Occipital lobe (tissue), 3 donors: ENCODE measurements at places on chromosomes 4 and X. TPM values are rescaled to one million over a fixed set of nuclear protein-coding genes. Genes with fewer than 3 reads are reported as not detected.

DNA sequence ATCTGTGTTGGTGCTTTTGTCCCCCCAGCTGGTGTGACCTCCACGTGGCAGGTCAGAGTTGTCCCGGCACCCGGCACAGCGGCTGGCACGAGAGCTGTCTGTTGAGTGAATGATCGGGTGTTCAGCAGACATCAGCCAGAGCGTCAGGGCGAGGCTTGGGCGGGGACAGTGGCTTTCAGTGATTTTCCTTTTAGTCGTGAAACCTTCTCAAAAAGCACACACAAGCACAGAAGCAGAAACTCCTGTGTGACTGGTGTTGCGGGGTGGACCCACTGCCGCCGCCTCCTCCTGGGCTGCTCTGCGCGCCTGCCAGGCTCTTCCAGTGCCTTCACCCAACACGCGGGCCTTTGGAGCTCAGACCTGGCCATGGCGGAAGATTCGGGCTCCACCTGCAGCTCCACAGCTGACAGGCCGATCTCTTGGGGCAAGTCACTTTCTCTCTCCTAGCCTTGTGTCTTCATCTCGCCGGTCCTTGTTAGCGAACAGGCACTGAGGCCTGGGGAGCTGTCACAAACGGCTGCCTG lies 51.4 kb upstream of the HGFAC start:
- no peak for DNase-seq

Gene PAGE5
- total RNA-seq, result not detected

GRCh38 chr4:76028350-76028765 lies 5.1 kb upstream of the CXCL10 start:
- no peak for DNase-seq

- peak; percentile 42 for DNase-seq
Observed at GRCh38 chr4:112704991-112705845, 68.3 kb downstream of the LARP7 start.

Gene TIGD2
- total RNA-seq, result 15.1 TPM

GRCh38 chrX:139905743-139906142 lies 27.1 kb downstream of the ATP11C start:
- DNase-seq, result no peak

Gene VSIG4
- total RNA-seq, result 22.6 TPM

DNA sequence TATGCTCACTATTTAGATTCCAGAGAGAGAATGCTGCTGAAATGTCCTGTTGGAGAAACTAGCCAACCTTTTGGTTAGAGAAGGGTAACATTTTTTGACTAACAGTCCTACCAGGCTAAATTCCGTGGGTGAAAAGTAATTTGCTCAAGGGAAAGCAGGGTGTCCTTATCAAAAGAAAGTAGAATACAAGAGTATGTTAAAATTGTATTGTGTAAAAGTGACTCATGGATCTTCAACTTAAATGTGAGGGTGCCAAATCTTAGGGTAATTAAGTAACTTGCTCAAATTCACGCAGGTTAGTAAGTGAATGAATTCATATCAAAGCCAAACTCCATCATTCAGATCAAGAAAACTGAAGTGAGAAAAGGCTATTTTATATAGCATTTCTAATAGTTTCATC lies 81.7 kb downstream of the PCDH7 start:
- no peak for DNase-seq

DNA sequence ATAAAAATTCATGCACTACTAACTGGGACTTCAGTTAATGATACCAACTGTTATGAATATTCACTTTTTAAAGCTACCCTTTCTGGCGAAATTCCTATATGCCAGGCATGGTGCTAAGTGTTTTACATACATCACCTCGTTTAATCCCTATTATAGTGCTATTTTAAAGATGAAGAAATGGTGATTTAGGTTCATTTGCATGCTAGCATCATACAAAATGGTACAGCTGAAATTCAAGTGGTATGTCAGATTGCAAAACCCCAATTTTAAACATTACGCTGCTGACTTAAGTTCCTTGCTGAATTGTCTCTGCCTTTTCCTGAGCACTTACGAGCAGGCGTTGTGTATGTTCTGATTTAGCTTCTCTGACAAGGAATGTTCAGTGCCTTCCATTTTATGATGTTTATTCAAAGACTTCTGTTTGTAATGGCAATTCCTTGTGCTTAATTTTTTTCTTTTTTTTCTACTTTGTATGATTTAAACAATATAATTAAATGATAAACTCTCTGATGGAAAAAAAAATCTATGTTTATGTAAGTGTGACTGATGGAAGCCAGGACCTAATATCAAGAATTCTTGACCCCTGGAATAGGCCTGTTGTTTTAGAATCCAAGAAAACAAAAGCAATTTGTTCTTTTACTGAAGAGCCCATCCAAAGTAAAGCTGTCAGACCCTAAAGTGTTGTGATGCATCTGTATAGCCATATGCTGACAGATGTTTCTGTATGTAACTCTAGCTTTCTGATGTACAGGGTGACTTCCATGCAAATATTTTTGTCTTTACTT lies 148.1 kb downstream of the PCDH7 start:
- DNase-seq, result no peak

GRCh38 chr4:147942729-147943128 lies 210.8 kb downstream of the ARHGAP10 start:
- DNase-seq, result no peak

DNA sequence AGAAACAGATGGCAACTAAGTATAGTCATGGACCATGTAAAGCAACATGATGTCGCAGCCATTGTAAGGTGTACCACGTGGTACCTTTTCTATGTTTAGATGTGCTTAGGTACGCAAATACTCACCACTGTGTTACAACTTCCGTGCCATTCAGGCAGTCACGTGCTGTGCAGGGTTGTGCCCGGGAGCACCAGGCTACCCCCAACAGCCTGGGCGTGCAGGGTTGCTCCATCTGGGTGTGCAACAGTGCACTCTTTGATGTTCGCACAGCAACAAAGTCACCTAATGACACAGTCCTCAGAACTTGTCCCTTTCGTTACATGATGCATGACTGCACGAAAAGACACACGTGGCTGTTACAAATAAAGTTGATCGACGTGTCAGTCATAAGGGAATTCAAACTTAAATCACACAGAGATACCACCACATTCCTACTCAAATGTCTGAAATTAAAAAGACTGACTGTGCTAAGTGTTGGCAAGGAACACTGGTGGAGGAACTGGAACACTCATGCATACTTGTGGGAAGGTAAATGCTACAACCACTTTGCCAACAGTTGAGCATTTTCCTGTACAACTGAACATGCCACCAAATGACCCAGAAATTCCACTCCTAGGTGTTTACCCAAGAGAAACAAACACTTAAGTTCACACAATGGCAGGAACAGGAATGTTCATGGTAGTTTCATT lies 24.3 kb downstream of the CPLX1 start:
- no peak for DNase-seq

- no peak for DNase-seq
Observed at GRCh38 chr4:66544281-66544680, 874.0 kb upstream of the EPHA5 start.

Gene GUCY1A1
- total RNA-seq, result 136 TPM

GRCh38 chr4:2362266-2363055 lies 56.0 kb downstream of the ZFYVE28 start:
- DNase-seq, result no peak

Gene ARHGEF38
- 0.62 TPM for total RNA-seq

GRCh38 chr4:37561196-37561802 lies 124.9 kb downstream of the RELL1 start:
- no peak for DNase-seq

Gene NDUFB11
- total RNA-seq, result 50.4 TPM

DNA sequence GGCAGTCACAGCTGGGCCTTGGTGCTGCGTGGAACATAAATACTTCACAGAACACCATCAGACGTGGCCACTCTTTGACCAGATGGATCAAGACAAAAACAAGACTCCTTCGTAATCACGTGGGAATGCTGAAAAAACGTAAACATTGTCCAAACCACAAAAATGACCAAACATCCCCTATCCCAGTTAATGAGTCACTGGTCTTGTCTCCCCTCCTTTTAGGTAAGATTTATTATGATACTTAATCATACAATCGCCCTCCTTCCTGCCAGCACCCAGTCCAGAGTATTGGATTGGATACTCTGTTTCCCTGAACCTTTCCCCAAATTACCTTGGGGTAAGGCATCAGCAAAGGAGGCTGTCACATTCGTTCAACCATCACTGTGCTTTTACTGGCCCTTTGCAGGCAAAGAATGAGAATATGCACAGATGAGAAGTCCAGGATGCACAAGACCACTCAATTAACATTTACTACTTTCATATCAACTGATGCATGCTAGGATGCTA lies 601 bp upstream of the TCEANC start:
- no peak for DNase-seq

- DNase-seq, result no peak
Observed at GRCh38 chrX:3094261-3094660, 53.0 kb downstream of the ARSF start.

DNA sequence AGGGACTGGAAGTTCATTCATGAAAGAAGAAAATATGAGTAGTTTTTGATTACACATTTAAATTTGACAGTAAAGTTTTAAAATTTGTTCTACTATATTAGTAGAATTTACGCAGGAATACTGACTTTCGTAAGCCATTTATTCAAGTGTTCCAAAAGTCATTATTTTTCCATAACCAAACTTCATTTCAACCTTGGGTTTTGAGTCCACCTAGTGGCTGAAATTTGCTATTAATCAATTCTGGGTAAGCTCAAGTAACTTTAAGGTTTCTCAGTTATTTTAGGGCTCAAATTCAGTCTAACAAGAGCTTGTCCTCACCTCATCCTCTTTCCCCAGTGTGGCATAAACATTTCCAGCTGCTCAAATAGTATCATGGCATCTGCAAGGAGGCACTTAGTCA lies 175.4 kb downstream of the SH3BGRL start:
- DNase-seq, result no peak

GRCh38 chr4:164803702-164804101 lies 49.8 kb downstream of the SMIM31 start:
- DNase-seq, result no peak

DNA sequence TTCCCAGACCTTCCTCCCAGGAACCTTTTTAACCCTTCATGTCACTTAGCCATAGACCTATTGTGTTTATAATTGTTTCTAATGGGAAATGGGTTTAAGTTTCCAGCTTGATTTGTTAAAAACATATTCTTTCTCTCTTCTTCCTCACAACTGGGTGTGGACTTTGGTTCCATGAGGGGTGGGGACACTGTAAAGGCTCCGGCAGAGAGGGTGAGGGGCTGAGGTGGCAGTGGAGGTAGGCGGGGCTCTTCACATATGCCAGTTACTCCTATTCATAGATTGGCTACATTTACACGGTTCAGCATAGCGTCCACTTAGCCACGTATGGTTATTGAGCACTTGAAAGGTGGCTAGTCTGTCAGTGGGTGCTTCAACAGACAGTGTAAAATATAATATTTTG lies 7.8 kb downstream of the INTS6L start:
- DNase-seq, result no peak

DNA sequence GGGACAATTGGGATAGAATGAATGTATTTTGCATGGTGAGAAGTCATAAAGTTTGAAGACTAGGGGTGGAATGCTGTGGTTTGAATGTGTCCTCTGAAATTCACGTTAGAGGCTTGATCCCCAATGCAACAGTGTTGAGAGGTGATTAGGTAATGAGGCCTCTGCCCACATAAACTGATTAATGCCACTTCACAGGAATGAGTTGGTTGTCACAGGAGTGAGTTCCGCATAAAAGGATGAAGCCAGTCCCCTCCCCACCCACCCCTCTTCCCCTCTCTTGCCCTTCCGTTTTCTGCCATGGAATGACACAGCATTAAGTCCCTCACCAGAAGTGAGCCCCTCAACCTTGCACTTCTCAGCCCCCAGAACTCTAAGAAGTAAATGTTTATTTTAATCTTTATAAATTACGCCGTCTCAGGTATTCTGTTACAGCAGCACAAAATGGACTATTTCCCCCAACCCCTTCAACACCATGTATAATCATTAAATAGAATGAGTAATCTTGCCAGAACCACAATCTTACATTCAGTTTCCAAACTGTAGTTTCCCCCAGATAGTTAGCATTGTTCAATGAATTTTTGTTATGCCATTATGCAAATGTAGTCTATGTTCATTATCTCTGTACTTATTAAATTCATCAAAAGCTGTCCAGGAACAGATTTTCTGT lies 5.5 kb upstream of the MMAA start:
- DNase-seq, result no peak

Gene FDCSP
- total RNA-seq, result not detected

DNA sequence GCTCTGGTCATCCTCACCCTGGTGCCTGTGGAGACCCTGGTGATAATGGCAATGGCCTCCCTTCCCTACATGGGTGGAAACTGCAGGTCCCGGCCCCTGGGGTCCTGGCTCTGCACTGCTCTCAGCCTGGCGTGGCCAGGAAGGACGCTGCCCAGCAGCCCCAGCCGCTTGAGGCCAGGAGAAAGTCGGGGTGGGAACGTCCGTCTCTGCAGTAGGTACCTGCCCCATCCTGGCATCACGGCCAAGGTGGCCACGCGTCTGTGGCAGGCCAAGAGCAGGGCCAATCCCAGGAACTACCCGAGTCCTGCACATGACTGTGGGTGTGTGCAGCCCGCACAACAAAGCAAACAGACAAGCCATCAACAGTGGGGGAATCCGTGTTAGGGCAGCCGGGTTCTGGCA lies 33.8 kb downstream of the FGFRL1 start:
- no peak for DNase-seq

- no peak for DNase-seq
Observed at GRCh38 chr4:165540206-165540830, 161.5 kb downstream of the CPE start.

- DNase-seq, result no peak
Observed at GRCh38 chr4:151561551-151562256, 152.7 kb downstream of the FHIP1A start.

DNA sequence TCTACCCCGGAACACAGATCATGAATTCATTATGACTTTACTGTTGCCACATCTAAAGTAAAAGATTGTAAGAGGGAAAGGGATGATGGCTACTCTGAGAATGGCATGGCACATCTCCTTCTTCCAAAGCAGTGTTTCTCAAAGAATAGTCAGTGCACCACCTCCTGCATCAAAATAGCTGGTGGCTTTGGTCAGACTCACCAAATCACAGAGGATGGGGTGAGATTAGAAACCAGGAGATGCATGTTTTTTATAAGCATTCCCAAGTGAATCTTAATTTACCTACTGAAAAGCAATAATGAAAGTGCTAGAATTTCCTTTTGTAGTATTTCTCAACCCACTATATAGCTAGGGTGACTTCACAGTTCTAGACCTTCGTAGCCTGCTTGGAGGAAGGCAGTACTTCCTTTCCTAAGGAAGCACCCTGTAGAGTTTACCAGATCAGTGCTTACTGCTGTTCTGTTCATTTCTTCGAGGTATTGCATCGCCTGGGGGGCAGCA lies 340.8 kb upstream of the KLF3 start:
- DNase-seq, result no peak

Gene UGT2A1
- not detected for total RNA-seq

Gene GAR1
- 3.6 TPM for total RNA-seq

DNA sequence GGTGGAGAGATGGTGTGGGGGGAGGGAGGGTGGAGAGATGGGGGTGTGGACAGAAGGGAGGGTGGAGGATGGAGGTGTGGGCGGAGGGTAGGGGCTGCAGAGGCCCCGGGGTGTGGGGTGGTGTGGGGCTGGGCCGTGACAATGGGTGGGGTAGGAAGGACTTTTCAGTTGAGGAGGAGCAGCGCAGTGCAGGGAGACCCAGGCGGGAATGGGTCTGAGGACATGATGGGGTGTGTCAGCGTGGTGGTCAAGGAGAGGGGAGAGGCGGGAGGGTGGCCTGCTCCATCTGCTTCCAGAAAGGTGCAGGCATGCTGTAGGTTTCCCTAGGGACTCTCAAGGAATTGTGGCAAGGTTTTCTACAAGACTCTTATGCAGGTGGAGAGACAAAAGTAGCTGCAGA lies 48.9 kb downstream of the RGS12 start:
- DNase-seq, result no peak
